ENCODE measurements at places on chromosomes 7 and 10. TPM values are rescaled to one million over a fixed set of nuclear protein-coding genes. Genes with fewer than 3 reads are reported as not detected.

STOX1 gene
- total RNA-seq: 0.64 TPM

EN2 gene
- total RNA-seq: 0.85 TPM

GDF2 gene
- total RNA-seq: not detected

CDNF gene
- total RNA-seq: 1.3 TPM

WDFY4 gene
- not detected for total RNA-seq

UPF2 gene
- 13.3 TPM for total RNA-seq

FOXK1 gene
- total RNA-seq: 12.5 TPM

LUC7L2 gene
- 44.6 TPM for total RNA-seq

TMEM213 gene
- total RNA-seq: not detected

HOXA3 gene
- total RNA-seq: 5.6 TPM

NCAPG2 gene
- total RNA-seq: 41.9 TPM

IQCE gene
- total RNA-seq: 11.1 TPM

TACC2 gene
- total RNA-seq: 74.1 TPM

SH2D4B gene
- not detected for total RNA-seq

PNLIPRP3 gene
- total RNA-seq: not detected

LIPN gene
- total RNA-seq: not detected

SPAM1 gene
- total RNA-seq: not detected

NKX1-2 gene
- total RNA-seq: 0.03 TPM

KCND2 gene
- not detected for total RNA-seq

PKD1L1 gene
- total RNA-seq: 0.14 TPM

NODAL gene
- not detected for total RNA-seq

KCNIP2 gene
- total RNA-seq: 0.98 TPM

PRXL2A gene
- 43.5 TPM for total RNA-seq

SPDYE6 gene
- total RNA-seq: not detected

TUBAL3 gene
- 0.21 TPM for total RNA-seq

C7orf33 gene
- not detected for total RNA-seq

ADAM12 gene
- 4.3 TPM for total RNA-seq

FBXO24 gene
- 0.20 TPM for total RNA-seq

Data from A549 treated with Hydrocortisone at 1 μM for 4 hours (cell line).